Stimulated activated CD8-positive, alpha-beta memory T cell treated with anti-CD3 and anti-CD28 coated beads, Interleukin-4, amount 100 ng/mL, for 4 hours (primary cell): ENCODE measurements at places on chromosomes 12 and 14.

- no peak for DNase-seq
These were observed 10.5 kb downstream of the GPR137C start for GRCh38 chr14:52563120-52563519.

DNA sequence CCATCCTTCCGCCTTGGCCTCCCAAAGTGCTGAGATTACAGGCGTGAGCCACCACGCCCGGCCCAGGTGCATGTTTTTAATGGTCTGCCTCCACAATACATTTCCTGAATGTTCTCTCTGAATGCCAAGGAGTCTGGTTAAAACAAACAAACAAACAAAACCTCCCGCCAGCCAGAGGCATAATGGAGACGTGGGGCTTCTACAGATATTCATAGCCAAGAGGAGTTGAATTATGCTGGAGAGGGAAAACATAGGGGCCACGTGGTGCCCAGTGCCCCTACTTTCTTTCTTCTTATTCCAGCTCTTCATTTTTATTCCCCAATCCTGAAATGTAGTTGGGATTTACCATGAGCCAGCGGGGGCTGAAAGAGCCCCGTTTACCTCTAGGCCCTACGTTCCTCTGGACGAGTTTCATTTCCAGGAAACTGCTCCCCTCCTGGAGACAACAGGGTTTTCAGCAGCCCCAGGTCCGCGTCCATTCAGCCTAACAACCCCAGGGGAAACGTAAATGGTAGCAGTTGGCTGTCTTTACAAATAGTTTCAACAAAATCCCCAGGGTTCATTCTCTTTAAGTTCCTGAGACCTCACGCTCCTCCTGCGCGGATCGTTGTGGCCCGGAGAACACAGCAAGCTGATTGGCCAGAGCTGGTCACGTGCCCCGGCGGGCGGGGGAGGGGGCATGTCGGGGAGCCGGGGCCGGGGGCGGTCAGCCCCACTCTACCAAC, 108.5 kb upstream of the ESRRB start:
- no peak for DNase-seq

DNA sequence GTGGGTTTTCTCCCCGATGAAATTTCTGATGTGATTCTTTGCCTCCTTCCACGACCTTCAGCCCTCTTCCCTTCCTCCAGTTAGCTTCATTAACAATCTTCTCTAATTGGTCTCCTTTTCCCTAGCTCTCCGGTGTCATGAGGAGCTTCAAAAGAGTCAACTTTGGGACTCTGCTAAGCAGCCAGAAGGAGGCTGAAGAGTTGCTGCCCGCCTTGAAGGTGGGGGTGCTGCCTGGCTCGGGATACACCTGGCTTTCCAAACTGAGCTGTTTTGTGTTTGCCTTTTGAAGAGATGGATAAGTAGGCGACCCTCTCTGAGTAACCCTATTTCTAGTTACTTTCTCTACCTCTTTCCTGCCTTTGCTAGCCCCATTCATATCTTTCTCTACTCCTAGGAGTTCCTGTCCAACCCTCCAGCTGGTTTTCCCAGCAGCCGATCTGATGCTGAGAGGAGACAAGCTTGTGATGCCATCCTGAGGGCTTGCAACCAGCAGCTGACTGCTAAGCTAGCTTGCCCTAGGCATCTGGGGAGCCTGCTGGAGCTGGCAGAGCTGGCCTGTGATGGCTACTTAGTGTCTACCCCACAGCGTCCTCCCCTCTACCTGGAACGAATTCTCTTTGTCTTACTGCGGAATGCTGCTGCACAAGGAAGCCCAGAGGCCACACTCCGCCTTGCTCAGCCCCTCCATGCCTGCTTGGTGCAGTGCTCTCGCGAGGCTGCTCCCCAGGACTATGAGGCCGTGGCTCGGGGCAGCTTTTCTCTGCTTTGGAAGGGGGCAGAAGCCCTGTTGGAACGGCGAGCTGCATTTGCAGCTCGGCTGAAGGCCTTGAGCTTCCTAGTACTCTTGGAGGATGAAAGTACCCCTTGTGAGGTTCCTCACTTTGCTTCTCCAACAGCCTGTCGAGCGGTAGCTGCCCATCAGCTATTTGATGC, 797 bp downstream of the ESPL1 start:
- no peak for DNase-seq

DNA sequence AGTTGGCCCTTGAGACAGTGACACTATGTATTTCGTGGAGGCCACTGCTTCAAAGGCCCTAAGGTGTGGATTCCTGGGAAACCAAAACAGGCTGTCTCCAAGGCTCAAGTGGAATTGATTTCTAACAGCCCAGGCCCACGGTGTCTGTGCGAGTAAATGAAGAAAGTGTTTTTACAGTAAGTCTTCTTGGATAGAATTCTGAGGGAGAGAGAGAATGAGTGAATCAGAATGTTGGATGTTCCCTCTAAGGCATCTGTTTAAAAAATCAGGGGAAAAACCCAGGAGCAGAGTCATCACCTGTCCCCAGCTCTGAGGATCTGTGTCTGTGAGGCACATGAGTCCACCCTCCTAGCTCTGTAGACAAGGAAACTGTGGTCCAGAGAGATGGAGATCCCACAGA, 22.3 kb upstream of the BDKRB1 start:
- DNase-seq, result no peak

GRCh38 chr12:53005215-53005985, 856 bp upstream of the EIF4B start:
- no peak for DNase-seq

DNA sequence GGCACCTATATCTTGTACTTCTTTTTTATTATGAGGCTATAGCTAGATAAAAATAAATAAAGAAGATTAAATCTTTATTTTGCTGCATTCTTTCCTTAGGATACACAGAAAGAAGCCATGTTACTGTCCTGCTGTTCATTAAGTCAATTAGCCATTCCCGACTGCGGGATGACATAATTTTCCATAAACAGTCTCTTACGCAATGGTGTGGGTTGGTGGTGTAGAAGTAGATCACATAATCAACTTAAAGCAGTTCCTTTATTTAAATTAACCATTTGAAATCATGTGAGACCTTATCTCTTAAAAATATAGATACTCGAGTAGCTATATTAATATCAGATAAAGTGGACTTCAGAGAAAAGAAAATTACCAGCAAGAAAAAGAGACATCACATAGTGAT, 40.2 kb downstream of the TAOK3 start:
- DNase-seq, result no peak

DNA sequence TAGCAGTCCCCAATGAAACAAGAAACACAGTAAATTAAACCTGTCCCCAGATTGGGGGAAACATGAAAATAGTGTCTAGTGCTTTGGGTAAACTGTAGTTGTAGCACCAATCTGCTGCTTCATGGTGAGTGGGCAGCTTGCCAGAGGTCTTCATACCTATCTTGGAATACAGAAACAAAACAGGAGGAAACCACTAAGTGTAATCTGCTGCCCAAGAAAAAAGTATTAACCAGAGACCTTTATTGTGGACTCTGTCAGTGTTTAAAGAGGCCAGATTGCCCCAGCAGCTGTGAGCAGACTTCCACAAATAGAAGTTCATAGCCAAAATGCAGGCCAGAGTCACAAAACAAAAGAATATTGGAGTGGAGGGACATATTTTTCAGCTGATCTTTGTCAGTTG, 2.3 kb downstream of the ISCU start:
- DNase-seq, result no peak
